ENCODE measurements at places on chromosomes 13 and 19.

GRCh38 chr19:49442771-49443365 is 1.5 kb upstream of the SLC17A7 start:
- DNase-seq, result no peak

GRCh38 chr19:53927739-53928138 is 18.7 kb downstream of the CACNG7 start:
- DNase-seq, result no peak

- no peak for DNase-seq
Measured at GRCh38 chr19:58252102-58252685, 23.5 kb downstream of the ZNF544 start.

GRCh38 chr19:7272856-7273578 is 21.2 kb downstream of the INSR start:
- no peak for DNase-seq

GRCh38 chr13:60111691-60112090 is 52.0 kb downstream of the DIAPH3 start:
- DNase-seq, result no peak

GRCh38 chr13:60619461-60619860 is 222.4 kb downstream of the TDRD3 start:
- no peak for DNase-seq

GRCh38 chr19:44580366-44580895 is 32.9 kb upstream of the IGSF23 start:
- no peak for DNase-seq

DNA sequence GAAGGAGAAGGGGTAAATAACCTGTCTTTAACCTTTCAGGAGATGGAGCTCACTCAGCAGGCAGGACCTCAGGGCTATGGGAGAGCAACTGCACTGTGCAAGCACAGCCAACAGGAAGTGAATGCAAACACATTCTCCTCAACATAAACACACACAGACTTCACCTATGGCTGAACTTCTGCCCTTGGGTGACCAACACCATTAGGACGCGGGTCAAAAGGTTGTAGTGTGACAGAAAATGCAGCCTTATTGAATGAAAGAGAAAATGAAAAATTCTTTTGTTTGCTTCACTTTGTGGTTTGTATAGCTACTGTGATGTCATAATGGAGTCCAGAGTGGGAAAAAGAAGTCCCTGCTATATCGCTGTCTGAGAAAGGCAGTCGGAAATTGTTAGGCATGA is 323.0 kb downstream of the NDFIP2 start:
- DNase-seq, result no peak

DNA sequence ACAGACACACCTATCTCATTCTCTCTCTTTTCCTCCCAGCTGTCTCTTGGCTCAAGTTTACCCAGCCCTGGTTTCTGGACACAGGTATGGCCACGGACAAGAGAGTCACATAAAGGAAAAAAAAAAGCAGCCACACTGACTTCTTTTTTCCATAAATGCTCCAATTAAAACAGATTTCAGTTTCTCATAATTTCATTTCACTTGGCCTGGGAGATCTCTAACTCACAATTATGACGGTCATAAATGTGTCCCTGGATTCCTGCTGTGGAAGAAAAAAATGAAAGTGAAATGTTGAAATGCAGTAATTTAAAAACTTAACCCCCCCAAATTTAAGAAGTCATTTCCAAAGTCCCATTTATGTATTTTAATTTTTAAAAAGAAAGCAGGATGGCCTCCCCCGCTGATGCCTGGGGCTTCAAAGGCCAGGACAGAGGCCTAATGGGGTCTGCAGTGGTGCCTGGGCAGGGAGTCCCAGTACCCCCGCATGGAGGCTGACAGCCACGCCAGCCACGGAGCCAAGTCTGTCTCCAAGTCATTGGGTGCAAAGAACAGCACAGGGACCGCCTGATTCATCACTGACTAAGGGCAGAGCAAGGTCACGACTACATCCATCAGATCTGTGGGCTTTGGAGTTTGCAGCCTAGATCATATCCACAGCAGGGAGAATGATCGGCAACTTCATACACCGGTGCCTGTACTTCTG is 79.7 kb downstream of the TSHZ3 start:
- DNase-seq, result no peak

DNA sequence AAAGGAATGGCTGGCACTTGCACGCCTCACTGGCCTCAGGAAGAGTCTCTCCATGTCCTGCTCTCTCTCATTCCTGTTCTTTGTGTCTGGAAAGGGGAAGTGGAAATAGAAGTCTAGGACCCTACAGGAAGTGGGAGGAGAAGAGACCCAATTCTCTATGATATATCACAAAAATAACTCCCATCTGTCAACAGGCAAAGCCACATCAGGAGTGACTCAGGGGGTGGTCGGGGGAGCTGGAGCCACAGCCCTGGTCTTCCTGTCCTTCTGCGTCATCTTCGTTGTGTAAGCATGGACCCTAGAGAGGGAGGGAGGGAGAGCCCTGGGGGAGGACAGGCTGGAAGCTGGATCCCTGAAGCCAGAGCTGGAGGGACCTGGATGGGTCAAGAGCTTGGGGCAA is 3.0 kb downstream of the SIGLEC9 start:
- DNase-seq, result no peak

GRCh38 chr19:35000647-35001501 is 751 bp downstream of the GRAMD1A start:
- no peak for DNase-seq

DNA sequence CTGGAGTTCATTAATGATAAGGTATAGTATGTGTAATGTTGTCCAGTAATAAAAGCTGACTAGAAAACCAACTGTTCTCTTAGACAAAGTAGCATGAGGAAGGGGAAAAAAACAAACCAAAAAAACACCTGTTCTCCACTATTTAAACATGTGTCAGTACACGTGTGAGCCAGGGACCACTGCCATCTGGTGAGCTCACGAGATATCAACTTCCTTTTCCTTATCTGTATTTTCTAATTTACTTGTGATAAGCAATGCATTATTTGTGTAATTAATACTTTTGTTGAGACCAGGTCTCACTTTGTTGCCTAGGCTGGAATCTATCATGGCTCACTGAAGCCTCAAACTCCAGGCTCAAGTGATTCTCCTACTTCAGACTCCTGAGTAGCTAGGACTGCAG is 4.3 kb upstream of the SIX5 start:
- DNase-seq, result no peak

- DNase-seq, result no peak
Measured at GRCh38 chr19:32311371-32311770, 34.0 kb upstream of the ZNF507 start.

GRCh38 chr19:53655042-53655665 is 23.4 kb downstream of the DPRX start:
- DNase-seq, result no peak

DNA sequence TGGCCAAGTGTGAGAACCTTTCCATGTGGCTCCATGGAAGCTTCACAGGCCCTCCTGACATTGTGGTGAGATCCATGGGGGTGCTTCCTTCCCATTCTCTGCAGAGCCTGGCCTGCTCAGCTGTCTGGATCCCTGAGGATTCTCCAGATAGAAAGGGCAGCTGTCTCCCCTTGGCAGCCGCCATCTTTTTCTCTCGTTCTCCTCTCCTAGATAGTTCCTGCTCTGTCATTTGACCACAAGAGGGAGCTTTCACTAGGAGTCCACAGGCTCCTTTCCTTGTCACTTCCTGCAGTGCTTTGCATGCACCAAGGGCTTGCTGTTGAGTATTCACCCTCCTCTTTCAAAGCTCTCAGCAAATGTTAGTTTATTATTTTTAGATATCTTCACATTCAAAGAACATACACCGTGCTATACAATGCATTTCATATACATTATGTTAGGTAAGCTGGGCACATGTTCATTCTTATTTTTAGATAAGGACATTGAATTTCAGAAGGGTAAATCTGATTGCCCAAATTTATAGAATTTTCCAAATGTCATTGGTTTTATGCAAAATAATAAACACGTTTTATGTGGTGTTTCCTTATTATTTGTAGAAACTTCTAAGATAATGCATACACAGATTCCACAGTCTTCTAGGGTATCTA is 133.2 kb downstream of the FRY start:
- DNase-seq, result no peak

GRCh38 chr19:45368737-45369340 is 1.5 kb downstream of the ERCC2 start:
- DNase-seq, result no peak

DNA sequence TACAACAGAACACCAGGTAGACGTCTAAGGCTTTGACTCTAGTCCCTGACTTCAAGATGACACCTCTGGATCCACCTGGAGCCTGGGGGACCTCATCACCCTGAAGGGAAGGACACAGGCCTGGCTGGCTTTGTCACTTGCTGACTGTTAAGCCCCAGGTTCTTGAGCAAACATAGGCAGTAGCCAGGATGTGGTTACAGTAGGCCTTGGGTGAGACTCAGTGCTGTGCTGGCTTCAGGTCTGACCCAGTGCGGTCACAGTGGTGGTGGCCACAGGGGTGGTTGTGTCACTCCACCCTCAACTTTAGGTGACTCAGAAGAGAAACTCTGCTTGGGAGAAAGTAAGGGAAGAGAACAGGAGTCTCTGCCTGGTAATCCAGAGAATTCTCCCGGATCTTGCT is 497.8 kb downstream of the UQCRFS1 start:
- DNase-seq, result no peak

GRCh38 chr13:112854321-112854720 is 114.7 kb upstream of the MCF2L start:
- DNase-seq, result no peak

- no peak for DNase-seq
Measured at GRCh38 chr13:21074546-21074945, 13.2 kb upstream of the LATS2 start.

- no peak for DNase-seq
Measured at GRCh38 chr13:99031832-99032231, 54.0 kb upstream of the DOCK9 start.

DNA sequence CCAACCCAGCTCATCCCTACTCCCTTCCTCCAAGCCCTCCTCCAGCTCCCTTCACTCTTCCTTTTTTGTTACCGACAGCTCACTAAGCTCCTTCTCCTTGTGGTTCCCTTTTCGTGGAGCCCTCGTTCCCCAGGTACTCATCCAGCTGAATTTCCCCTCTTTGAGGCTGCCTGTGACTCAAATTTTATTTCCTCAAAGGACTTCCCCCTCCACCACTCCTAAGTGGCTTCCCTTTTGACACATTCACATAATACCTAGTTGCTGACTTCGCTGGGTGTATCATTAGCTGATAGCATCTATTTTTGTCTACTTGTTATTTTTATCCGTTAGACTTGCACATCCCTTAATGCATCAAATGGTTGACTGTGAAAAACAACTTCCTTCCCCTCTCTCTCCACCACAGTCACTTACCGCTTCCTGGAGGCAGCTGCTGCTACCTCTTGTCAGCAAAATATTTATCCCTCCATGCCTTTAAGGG is 14.5 kb downstream of the FFAR2 start:
- DNase-seq, result no peak

- DNase-seq, result no peak
Measured at GRCh38 chr19:16449330-16449961, 22.3 kb downstream of the EPS15L1 start.
